ENCODE measurements at places on chromosomes 12 and 14. TPM values are rescaled to one million over a fixed set of nuclear protein-coding genes. Genes with fewer than 3 reads are reported as not detected.
A peak's percentile ranks its signal among the peaks of the same experiment; 100 is the strongest.

KRT72 gene
- total RNA-seq, result not detected

ZDHHC22 gene
- total RNA-seq, result not detected

CFAP73 gene
- total RNA-seq, result not detected

KLRC2 gene
- total RNA-seq, result not detected

RAB5B gene
- total RNA-seq, result 111 TPM

GALNT9 gene
- total RNA-seq, result not detected

SLC25A47 gene
- not detected for total RNA-seq

ACOT4 gene
- 0.77 TPM for total RNA-seq

NEUROD4 gene
- total RNA-seq, result not detected

TBC1D30 gene
- 0.77 TPM for total RNA-seq

PLD4 gene
- 0.44 TPM for total RNA-seq

LALBA gene
- total RNA-seq, result not detected

TAS2R13 gene
- 0.41 TPM for total RNA-seq

DNA sequence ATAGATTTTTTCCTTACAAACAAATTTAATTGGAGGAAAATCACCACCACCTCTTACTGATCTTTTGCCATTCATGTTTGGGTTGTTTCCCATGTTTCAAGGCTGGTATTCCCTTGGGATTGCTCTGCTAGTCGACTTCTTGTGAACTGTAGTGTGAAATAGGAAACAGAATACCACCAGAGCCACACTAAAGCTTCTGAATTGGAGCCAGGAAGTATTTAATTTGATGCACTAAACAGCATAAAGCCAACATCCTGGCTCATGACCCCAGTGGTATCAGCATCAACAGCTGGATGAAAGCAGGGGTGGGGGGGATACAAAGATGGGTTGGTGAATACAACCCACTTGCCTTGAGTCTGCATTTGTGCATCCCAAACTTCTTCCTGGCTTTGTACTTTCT is 127.5 kb downstream of the TBC1D30 start:
- H3K27ac ChIP-seq, result no peak overlapping the region
- H3K4me1 ChIP-seq, result peaks cover 5% of the 10 kb centered on the region
- no peak overlapping the region for H3K4me3 ChIP-seq
- no peak for DNase-seq

GRCh38 chr14:102746634-102747438 is 30.4 kb upstream of the TRAF3 start:
- no peak overlapping the region for H3K4me3 ChIP-seq
- no peak for DNase-seq
- H3K27me3 ChIP-seq, result no peaks in the 10 kb centered on the region
- no peaks in the 10 kb centered on the region for H3K4me1 ChIP-seq
- no peaks in the 10 kb centered on the region for H3K36me3 ChIP-seq
- no peak overlapping the region for H3K27ac ChIP-seq

- no peak for DNase-seq
- H3K27me3 ChIP-seq, result peaks cover 100% of the 10 kb centered on the region
- peaks cover 3% of the 10 kb centered on the region for H3K4me1 ChIP-seq
- H3K36me3 ChIP-seq, result no peaks in the 10 kb centered on the region
- no peak overlapping the region for H3K27ac ChIP-seq
- no peak overlapping the region for H3K4me3 ChIP-seq
Observed at GRCh38 chr14:56814519-56814959, 4.3 kb upstream of the OTX2 start.

GRCh38 chr12:95300286-95300685 is 82.7 kb downstream of the VEZT start:
- DNase-seq, result no peak
- H3K4me3 ChIP-seq, result no peak overlapping the region
- H3K27me3 ChIP-seq, result no peaks in the 10 kb centered on the region
- H3K36me3 ChIP-seq, result peaks cover 61% of the 10 kb centered on the region

DNA sequence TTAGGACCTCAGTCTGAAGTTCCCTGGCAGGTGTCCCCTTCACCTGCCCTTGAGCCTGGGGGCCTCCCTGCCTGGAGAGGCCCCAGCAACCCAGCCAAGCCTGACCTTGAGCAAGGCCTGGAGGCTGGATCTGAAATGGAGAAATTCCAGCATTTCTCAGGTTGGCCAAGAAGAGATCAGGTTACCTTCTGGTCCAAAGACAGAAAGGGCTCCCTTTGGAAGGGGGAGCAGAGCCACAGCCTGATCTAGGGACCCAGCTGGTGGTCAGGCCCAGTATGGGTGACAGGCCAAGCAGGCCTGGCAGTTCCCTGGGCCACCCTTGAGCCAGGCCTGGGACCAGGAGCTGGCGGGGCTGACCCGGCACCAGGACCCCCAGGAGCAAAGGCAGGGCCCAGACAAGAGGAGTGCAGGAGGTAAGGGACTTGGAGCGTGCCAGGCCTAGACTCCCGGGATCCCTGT is 82.8 kb downstream of the TNFAIP2 start:
- no peak for DNase-seq
- peak overlapping the region; percentile 70 for H3K4me3 ChIP-seq
- peaks cover 78% of the 10 kb centered on the region for H3K27me3 ChIP-seq

- no peaks in the 10 kb centered on the region for H3K36me3 ChIP-seq
- H3K4me3 ChIP-seq, result no peak overlapping the region
- H3K27ac ChIP-seq, result no peak overlapping the region
- no peaks in the 10 kb centered on the region for H3K27me3 ChIP-seq
- no peak for DNase-seq
Observed at GRCh38 chr12:24600996-24601395, 347.9 kb downstream of the BCAT1 start.

DNA sequence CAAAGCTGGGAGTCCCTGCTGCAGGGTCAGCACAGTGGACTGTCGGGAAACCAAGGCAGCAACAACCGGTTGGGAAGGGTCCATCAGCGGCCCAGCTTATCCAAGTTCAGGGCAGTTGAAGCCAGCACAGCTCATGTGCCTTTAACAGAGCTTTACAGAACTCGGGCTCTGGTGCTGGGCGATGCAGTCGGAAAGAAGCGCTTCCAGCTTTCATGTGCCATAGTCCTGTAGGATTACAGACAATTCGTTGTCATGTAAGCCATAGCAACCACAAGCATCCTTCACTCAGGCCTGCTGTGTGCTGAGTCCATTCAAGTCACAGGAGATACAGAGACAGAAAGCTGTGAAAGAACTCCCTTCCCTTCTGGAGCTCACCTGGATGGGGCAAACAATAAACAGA is 3.5 kb upstream of the FAM181A start:
- no peaks in the 10 kb centered on the region for H3K36me3 ChIP-seq
- H3K4me1 ChIP-seq, result no peaks in the 10 kb centered on the region
- H3K27ac ChIP-seq, result no peak overlapping the region

DNA sequence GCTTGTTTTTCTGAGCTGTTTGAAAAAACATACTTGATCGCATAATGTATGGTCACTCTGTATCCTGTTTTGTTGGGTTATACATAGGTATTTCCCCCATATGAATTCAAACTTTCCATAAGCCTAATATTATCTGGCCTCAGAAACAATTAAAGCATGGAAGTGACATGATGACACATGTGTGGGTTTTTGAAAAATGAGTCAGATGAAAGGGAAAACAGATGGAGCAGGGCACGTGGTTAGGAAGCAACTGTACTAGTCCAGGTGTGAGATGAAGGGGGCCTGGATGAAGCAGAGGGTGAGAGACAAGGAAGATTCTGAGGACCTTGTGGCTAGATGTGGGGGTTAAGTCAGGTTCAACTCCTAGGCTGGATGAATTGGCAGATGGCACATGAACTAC is 92.7 kb upstream of the DNM1L start:
- H3K27me3 ChIP-seq, result no peaks in the 10 kb centered on the region
- H3K36me3 ChIP-seq, result peaks cover 40% of the 10 kb centered on the region
- H3K4me3 ChIP-seq, result no peak overlapping the region
- peaks cover 21% of the 10 kb centered on the region for H3K4me1 ChIP-seq
- DNase-seq, result no peak

- H3K4me3 ChIP-seq, result no peak overlapping the region
- H3K27ac ChIP-seq, result no peak overlapping the region
- DNase-seq, result no peak
- H3K4me1 ChIP-seq, result no peaks in the 10 kb centered on the region
- H3K36me3 ChIP-seq, result no peaks in the 10 kb centered on the region
- no peaks in the 10 kb centered on the region for H3K27me3 ChIP-seq
Observed at GRCh38 chr14:35814371-35815005, 5.4 kb upstream of the RALGAPA1 start.

- DNase-seq, result no peak
- no peaks in the 10 kb centered on the region for H3K36me3 ChIP-seq
- no peak overlapping the region for H3K27ac ChIP-seq
- H3K4me1 ChIP-seq, result peaks cover 63% of the 10 kb centered on the region
- no peak overlapping the region for H3K4me3 ChIP-seq
- no peaks in the 10 kb centered on the region for H3K27me3 ChIP-seq
Observed at GRCh38 chr12:11684393-11684792, 34.9 kb downstream of the ETV6 start.

- H3K36me3 ChIP-seq, result no peaks in the 10 kb centered on the region
- peaks cover 13% of the 10 kb centered on the region for H3K27me3 ChIP-seq
- no peak for DNase-seq
- no peak overlapping the region for H3K4me3 ChIP-seq
- H3K27ac ChIP-seq, result no peak overlapping the region
- H3K4me1 ChIP-seq, result no peaks in the 10 kb centered on the region
Observed at GRCh38 chr12:45130881-45131281, 80.0 kb upstream of the DBX2 start.

GRCh38 chr12:102745971-102746600 is 171.0 kb downstream of the PAH start:
- DNase-seq, result no peak
- no peaks in the 10 kb centered on the region for H3K36me3 ChIP-seq
- H3K27ac ChIP-seq, result no peak overlapping the region
- H3K4me3 ChIP-seq, result no peak overlapping the region
- H3K4me1 ChIP-seq, result no peaks in the 10 kb centered on the region

- H3K36me3 ChIP-seq, result no peaks in the 10 kb centered on the region
- H3K4me3 ChIP-seq, result no peak overlapping the region
- no peak for DNase-seq
- H3K27me3 ChIP-seq, result no peaks in the 10 kb centered on the region
Observed at GRCh38 chr12:28253161-28253641, 62.9 kb downstream of the CCDC91 start.

DNA sequence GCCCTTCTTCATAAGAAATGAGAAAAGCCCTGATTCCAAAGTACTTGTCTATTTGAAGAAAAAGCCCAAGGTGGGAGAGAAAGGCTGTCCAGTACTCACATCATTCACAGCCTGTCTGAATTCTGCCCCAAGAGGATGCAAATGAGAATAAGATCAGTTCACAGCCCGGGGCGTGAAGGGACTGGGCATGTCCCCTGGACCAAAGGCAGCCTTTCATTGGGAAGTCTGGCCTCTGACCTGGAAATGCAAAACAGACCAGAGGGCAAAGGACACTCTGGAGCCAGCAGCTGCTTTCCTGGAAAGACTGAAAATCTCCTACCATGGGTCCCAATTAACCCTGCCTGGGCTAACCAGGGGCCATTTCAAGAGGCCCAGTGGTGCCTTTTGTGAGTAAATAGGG is 191.2 kb upstream of the PELI2 start:
- no peaks in the 10 kb centered on the region for H3K4me1 ChIP-seq
- no peaks in the 10 kb centered on the region for H3K27me3 ChIP-seq
- no peaks in the 10 kb centered on the region for H3K36me3 ChIP-seq
- no peak for DNase-seq
- H3K27ac ChIP-seq, result no peak overlapping the region

GRCh38 chr12:65825507-65826352 is 1.4 kb downstream of the HMGA2 start:
- H3K4me1 ChIP-seq, result peaks cover 38% of the 10 kb centered on the region
- H3K4me3 ChIP-seq, result peak overlapping the region; percentile 73
- H3K27ac ChIP-seq, result no peak overlapping the region
- H3K36me3 ChIP-seq, result no peaks in the 10 kb centered on the region
- DNase-seq, result no peak

DNA sequence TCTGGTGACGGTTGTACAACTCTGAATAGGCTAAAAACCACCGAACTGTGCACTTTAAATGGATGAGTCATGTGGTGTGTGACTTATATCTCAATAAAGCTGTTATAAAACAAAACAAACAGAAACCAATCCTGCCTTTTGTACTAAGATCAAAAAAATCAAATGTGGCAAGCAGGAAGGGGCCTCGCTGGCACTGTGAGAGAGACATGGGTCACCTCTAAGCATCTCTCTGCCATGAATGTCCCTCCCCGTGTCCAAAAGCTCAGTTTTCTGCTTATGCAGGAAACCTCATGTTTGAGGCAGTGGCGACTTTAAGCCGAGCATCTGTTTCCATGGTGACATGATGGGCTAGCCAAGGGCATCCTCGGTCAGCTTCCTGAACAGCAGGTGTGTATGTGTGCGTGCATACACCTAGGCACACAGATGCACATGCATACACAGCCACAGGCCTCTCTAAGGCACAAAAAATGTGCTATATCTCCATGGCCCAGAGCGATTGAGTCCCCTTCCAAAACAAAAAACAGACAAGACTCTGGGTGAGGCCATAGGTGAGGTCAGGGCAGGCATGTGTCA is 44.4 kb downstream of the ARL6IP4 start:
- DNase-seq, result no peak
- H3K27ac ChIP-seq, result no peak overlapping the region
- H3K36me3 ChIP-seq, result peaks cover 19% of the 10 kb centered on the region
- H3K4me1 ChIP-seq, result peaks cover 17% of the 10 kb centered on the region
- H3K27me3 ChIP-seq, result no peaks in the 10 kb centered on the region

DNA sequence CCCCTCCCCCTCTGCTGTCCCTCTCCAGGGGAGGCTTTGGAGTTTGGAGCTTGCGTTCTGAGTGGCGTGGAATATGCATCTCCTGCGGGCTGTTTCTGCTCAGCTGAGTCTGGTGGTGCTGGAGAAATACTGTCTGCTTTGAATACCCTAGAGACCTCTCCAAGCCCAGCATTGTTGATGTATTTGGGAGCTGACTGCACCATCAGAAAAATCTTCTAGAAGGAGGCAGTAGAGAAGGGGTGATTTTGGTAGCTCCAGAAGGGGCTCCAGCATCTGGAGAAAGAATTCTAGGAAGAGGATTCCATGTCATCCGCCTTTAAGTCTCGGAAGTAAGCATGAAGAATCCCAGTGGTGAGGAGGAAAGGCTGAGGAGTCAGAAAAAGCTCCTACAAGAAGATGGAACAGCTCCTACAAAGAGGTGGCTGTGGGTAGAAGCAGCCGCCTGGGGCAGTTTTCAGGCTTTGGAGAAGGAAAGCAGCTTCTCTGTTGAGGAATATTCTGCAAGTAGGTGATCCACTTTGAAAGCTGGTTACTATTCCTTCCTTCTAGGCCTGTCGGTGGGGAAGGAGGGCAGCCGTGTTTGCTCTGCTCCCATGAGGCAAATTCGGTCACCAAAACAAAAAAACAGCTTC is 9.7 kb downstream of the MLXIP start:
- H3K27ac ChIP-seq, result peak overlapping the region; percentile 76
- no peak for DNase-seq
- peaks cover 16% of the 10 kb centered on the region for H3K36me3 ChIP-seq
- H3K27me3 ChIP-seq, result no peaks in the 10 kb centered on the region

DNA sequence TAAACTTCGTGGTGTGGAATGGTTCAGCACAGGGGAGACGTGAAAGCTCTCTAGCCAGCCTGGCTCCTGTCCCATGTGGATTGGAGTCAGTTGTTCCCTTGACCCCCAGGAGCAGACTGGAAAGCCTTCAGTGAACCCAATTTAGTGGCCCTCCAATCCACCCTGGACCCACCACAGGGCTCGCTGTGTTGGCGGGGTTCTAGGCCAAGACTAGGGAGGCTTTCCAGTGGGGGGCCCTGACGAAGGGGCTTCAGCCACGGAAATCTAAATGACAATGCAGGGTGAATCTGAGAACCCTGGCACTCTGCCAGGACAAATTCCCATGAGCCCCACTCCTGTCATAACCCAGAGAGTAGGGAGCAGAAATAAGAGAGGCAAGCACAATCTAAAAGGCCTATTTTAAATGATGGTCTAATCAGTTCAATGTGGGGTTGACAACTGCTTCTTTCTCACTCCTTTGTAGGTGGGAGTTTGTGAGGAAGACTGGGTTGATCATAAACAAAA is 110.8 kb downstream of the SLC35F4 start:
- H3K27ac ChIP-seq, result no peak overlapping the region
- no peak overlapping the region for H3K4me3 ChIP-seq
- DNase-seq, result no peak
- no peaks in the 10 kb centered on the region for H3K27me3 ChIP-seq
